ENCODE measurements at places on chromosomes 6 and 20.
A peak's percentile ranks its signal among the peaks of the same experiment; 100 is the strongest.

DNA sequence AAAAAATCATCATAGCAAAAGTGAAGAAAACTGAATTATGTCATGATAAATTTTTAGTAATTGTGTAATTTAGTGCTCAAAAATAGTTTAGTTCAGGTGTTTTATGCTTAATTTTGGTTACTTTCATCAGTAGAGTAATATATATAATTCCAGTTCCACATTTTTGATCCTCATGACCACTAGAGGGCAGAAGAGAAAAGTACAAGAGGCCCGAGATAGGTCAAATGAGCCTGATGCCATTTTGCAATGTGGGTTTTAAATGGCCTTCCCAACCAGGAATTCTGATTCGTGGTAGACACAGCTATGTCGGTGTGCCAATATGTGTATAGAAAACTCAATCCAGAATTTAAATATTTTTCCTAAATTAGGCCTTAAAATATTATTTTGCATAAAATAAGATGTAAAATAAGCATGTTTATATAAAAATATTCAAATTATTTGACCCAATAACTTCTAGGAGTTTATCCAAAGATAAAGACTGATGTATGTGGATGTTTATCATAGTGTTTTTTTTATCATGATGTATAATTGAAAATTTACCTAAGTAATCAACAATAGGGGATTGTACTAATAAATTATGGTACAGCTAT, 159.7 kb upstream of the RPS6KA2 start:
- DNase-seq: no peak

DNA sequence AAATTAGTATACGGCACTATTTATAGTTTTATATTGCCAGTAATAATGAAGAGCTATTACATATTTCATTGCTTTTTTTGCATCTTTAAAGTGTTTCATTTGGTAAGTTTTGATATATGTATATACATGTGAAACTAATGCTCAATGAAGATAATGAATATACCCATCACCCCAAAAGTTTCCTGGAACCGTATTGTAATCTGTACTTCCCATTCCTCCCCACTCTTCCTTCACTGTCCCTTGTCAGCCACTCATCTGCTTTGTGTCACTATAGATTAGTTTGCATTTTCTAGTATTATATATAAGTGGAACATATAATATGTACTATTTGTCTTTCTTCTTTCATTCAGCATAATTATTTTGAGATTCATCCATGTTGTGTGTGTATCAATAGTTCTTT, 10.3 kb upstream of the TBC1D32 start:
- no peak for DNase-seq

DNA sequence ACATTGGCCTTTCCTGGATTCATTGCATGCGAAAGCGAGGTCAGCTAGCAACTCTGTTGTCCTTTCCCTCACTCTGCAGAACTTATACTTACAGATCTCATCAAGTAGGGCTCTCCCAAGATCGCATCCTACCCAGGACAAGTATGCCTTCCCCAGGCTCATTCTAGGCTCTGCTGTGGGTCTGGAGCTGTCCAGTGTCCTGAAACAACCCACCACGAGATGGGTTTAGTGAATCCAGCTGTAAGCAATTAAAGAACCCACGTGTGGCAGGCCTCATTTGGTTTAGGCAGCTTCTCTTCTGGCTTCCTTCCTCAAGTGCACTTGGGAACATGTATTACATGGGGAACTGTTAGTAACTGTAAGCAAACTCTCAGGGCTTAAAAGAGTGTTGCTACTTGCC, 406.5 kb upstream of the CHD6 start:
- DNase-seq: no peak

DNA sequence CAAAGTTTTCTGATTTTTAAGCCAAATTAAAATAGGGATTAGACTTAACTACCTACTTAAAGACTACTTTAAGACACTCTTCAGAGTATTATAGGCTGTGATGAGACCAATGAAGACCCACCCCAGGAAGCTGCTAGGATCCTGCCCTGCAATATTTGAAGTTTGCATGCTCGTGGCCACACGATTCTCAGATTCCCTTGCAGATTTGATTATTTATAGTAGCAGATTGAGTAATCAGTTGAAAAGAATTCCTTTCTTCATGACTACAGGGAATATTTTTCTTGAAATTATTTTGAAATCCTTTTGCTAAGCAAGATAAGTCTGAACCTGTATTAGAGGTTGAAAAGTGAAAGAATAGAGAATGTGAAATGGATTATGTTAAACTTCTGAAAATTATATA, 122.3 kb downstream of the B3GAT2 start:
- DNase-seq: no peak

GRCh38 chr6:27053738-27054137, 193.8 kb upstream of the PRSS16 start:
- DNase-seq: no peak

- DNase-seq: no peak
Observed at GRCh38 chr6:37006793-37007339, 1.4 kb downstream of the FGD2 start.

DNA sequence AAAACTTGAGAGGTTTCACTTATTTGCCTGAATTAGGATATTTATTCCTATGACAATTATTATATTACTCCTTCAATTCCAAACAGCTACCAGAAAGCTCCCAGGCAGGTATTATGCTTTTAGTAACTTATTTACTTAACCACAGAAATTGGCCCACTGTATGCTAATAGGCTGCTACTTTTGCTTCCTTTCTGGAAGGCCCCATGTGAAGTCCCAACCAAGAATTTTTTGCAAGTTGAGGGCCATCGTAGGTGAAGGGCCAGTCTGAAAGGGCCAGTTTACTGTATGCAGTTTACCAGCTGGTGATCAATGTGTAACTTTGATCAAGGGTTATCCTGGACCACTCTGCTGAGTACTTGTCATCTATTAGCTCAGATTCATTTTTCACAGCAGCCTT, 45.0 kb downstream of the EDN1 start:
- DNase-seq: no peak

DNA sequence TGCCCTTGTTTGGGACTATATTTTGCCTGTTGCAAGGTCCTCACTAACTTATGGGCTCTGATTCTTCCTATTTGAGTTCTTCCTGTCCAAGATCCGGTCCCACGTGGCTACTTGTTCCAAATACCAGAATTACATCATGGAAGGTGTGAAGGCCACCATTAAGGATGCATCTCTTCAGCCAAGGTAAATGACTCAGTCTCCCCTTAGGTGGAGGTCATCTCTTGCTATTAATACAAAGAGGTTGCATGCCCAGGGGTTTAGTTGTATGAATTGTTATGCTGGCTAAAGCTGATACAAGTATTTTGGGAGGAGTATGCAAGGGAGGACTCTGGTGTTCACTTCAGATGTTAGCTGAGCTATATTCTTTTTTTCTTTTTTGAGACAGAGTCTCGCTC, 9.1 kb downstream of the RNF114 start:
- DNase-seq: no peak

DNA sequence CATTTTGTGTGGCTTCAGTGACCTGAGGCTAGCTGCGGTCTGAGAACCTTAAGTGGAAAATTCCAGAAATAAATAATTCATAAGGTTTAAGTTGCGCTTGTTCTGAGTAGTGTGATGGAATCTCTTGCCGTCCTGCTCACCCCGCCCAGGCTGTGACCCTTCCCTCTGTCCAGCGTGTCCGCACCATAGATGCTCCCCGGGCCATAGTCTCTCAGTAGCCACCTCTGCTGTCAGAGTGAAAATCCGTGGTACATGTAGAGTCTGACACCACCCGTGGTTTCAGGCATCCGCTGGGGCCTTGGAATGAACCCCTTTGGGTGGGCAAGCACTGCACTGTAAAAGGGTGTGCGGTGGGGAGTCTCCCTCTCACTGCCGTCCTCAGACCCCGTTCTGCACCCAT, 11.7 kb downstream of the UNC93A start:
- no peak for DNase-seq

DNA sequence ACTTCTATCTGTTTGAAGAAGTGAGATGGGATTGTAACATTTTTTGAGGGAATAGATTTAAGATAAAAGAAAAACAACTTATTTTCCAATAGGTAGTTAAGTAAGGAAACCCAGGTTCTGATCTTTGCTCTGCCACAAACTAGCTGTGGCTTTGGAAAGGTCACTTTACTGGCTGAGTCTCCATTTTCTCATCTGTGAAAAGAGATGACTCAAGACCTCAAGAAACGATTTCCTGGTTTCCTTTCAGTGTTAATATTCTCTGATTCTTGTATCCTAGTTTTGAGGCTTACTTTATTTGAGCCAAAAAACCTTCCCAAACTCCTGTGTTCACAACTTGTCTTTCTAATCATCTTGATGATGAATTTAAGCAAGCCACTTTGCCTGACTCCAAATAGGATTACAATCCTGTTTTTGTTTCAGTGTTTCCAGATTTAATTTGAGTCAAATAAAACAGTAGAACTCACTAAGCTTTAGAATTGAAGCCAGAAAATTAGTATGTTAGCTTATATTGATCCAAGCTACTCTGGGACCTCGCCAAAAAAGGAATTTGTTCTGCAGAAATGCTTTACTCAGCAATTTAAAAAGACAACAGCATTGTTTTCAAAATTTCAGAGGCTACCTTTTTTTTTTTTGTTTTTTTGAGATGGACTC, 51.1 kb downstream of the ENPP1 start:
- DNase-seq: no peak

- no peak for DNase-seq
Observed at GRCh38 chr6:168581236-168581635, 140.3 kb downstream of the SMOC2 start.

- DNase-seq: no peak
Observed at GRCh38 chr6:4128072-4128471, 7.3 kb downstream of the ECI2 start.

DNA sequence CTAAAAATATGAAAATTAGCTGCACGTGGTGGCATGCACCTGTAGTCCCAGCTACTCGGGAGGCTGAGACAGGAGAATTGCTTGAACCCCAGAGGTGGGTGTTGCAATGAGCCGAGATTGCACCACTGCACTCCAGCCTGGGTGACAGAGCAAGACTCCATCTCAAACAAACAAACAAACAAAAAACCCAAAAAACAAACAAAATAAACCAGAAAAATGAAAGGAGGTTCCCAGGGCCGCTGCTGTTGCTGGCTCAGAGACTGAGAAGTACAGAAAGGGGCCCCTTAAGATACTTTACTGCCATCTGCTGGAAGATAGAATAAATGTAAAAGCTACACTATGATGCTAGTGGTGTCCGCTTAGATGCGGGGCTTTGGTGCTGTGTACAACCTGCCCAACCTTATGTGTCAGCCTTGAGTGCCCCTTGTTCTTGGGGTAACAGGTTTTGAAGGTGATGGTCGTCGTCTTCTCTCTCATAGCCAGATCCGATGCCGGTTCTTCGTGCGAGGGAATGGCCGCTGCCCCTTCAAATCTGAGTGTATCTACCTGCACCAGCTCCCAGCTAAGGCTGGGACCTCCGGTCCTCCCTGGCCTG, 2.8 kb upstream of the FANCE start:
- DNase-seq: no peak

DNA sequence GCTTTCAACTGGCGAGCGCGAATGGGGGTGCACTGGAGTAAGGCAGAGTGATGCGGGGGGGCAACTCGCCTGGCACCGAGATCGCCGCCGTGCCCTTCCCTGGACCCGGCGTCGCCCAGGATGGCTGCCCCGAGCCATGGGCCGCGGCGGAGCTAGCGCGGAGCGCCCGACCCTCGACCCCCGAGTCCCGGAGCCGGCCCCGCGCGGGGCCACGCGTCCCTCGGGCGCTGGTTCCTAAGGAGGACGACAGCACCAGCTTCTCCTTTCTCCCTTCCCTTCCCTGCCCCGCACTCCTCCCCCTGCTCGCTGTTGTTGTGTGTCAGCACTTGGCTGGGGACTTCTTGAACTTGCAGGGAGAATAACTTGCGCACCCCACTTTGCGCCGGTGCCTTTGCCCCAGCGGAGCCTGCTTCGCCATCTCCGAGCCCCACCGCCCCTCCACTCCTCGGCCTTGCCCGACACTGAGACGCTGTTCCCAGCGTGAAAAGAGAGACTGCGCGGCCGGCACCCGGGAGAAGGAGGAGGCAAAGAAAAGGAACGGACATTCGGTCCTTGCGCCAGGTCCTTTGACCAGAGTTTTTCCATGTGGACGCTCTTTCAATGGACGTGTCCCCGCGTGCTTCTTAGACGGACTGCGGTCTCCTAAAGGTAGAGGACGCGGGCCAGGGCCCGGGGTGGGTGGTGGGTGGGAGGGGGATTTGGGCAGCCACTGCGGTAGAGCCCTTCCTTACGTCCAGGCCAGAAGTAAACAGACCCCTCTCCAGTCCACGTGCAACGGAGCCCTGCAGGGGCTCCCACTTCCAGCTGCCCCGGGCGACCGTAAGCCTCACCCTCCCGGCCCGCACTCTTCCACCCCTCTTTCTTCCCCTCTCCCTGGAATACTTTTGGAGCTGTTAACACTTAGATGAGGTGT, 998 bp downstream of the BMP2 start:
- DNase-seq: no peak

GRCh38 chr6:36745283-36745682, 47.7 kb downstream of the RAB44 start:
- no peak for DNase-seq

DNA sequence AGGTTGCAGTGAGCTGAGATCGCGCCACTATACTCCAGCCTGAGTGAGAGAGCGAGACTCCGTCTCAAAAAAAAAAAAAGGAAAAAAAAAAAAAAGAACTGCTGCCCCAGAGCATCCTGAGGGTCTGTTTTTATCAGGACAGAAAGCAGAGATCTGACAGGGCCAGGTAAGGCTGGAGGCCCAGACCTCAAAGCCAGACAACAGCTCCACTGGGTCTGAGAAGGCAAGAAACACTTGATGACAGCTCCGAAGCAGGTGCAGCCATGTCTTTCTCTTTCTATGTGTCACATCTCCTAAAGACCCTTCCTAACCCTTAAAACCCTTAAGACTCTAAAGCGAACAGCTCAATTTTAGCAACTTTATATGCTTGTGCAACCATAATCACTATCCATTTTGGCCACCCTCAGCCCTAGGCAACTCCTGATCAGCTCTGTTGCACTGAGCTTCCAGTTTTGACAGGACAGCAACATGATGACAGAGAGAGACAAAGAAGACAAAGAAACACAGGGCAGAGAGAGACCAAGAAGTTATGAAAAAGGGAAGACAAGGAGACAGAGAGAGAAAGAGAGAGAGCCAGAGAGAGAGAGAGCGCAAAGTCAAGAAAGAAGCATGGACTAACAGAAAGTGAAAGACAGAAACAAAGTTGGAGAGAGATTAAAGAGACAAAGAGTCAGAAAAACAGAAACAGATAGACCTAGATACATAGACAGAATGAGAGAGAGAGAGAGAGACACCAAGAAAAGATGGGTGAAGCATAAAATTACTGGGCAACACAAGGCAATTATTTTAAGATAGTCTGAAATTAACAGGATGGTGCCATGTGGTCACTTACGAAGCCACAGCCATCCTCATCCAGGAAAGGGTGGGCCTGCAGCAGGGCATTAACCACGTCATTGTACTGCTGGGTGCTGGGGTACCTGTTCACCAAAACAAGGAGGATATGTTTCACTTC, 39.2 kb downstream of the SAMD3 start:
- peak; percentile 20 for DNase-seq

Data from stimulated activated CD8-positive, alpha-beta memory T cell treated with anti-CD3 and anti-CD28 coated beads, Interleukin-7, amount 100 ng/mL, for 4 hours (primary cell).